ENCODE measurements at places on chromosomes 16 and 17.
A peak's percentile ranks its signal among the peaks of the same experiment; 100 is the strongest.

DNA sequence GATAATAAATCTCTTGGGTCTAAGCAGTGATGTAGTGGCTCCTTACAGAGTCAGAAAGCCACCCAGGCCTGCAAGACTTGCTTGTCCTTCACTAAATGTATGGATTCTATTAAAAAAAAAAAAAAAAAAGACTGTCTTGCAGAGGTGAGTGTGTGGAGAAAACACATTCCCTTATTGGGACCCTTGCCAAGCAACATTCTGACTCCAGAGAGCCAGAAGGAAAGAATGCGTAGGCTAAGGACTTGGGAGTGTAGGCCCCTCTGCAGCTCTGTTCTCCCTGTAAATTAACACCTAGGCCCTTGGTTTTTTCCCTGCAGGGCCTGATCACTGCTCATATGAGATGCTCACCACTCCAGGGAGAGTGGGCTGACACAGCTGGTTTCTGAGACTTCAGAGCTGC, 17.8 kb downstream of the SCPEP1 start:
- DNase-seq = no peak

- no peak for DNase-seq
Measured at GRCh38 chr16:85449191-85449884, 163.8 kb upstream of the GSE1 start.

DNA sequence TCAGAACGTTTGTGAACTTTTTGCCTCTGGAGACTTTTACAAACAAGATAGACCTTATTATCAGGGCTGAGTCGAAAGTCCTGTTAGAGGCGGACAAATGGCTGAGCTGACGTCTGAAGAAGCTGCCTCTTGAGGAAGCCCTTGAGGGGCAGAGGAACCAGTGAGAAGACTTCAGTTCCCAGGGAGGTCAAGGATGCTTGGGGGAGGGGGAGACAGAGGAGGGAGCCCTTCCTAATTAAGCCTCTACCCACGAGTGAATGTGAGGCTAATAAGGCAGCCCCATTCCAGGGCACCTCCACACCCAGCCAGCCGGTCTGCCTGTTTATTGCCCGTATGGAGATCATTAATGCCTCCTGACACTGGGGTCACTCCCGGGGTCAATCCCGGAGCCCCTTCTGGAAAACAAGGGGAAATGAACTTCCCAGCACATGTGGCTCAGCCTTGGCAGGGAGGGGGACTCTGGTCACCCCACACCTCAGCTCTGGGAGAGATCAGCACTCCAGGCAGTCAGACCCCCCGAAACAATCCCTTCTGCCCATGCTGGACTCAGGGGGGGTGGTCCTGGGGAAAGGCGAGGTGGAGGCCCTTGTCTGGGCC, 9.2 kb upstream of the TBX4 start:
- DNase-seq = no peak

DNA sequence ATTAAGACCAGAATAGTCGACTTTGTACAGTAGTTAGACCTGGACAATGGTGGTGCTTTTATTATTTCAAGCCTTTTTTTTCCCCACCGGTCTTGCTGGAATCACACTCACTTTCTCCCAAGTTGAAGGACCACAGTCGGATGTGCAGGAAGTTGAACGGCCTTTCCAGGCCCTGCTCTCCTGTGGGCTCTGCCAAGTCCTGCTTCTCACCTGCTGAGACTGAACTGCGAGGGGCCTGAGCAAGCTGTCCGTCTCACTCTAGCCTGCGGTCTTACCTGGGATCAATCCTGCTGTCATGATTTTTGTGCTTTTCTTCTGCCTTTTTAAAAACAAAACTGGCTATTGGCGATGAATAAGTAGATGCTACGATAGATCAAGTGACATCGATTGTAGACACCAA, 1.3 kb downstream of the TLCD3A start:
- no peak for DNase-seq

DNA sequence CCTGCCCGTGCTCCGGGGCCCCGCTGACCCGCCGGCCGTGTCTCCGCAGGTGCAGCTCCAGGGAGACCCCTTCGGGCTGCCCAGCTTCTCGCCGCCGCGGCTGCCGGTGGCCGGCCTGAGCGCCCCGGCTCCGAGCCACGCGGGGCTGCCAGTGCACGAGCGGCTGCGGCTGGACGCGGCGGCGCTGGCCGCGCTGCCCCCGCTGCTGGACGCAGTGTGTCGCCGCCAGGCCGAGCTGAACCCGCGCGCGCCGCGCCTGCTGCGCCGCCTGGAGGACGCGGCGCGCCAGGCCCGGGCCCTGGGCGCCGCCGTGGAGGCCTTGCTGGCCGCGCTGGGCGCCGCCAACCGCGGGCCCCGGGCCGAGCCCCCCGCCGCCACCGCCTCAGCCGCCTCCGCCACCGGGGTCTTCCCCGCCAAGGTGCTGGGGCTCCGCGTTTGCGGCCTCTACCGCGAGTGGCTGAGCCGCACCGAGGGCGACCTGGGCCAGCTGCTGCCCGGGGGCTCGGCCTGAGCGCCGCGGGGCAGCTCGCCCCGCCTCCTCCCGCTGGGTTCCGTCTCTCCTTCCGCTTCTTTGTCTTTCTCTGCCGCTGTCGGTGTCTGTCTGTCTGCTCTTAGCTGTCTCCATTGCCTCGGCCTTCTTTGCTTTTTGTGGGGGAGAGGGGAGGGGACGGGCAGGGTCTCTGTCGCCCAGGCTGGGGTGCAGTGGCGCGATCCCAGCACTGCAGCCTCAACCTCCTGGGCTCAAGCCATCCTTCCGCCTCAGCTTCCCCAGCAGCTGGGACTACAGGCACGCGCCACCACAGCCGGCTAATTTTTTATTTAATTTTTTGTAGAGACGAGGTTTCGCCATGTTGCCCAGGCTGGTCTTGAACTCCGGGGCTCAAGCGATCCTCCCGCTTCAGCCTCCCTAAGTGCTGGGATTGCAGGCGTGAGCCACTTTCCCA, 5.9 kb downstream of the CTF1 start:
- peak; percentile 74 for DNase-seq

DNA sequence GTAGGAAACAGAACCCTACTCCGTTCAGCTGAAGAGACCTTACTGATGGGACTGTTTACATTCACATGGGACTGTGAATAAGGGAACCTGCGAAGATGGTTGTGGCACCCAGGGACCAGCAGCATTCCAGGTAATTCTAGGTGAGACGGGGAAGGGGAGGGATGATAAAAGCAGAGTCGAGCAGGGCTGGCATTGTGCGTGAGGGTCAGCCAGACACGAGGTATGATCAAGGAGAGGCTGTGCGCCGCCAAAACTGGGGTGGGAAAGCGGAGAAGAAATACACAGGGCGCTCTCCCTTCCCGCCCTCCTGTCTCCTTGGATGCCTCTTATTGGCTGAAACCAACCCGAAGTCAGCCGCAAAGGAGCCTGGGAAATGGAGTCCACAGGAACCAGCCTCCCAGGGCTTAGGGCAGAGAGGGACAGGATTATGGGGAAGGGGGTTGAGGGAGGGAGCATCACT, 38.4 kb upstream of the CSNK2A2 start:
- DNase-seq = peak; percentile 20

GRCh38 chr17:14112407-14112806, 43.1 kb downstream of the COX10 start:
- no peak for DNase-seq

DNA sequence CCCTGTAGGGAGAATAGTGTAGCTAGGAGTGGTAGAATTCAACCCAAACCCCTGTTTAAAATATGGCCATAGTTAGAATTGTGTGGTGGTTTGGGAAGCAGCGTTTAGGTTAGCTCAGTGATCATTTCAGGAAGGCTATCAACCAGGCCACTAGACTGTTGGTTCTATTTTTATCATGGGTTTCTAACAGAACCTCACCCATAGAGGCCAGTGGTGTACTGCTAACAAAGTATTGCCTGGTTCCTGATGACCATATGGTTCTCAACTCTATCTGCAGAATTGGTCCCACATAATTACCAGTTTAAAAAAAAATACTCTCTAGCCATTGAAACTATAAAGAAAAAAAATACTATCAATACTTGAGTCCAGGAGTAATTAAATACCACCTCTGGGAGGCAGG, 70.5 kb upstream of the RASL10B start:
- no peak for DNase-seq

- DNase-seq = peak; percentile 86
Measured at GRCh38 chr17:35804658-35805192, 4.6 kb upstream of the TAF15 start.
